Stimulated activated CD8-positive, alpha-beta memory T cell treated with anti-CD3 and anti-CD28 coated beads, Interleukin-15, amount 100 ng/mL, for 24 hours (primary cell): ENCODE measurements at places on chromosomes 7 and 10.

DNA sequence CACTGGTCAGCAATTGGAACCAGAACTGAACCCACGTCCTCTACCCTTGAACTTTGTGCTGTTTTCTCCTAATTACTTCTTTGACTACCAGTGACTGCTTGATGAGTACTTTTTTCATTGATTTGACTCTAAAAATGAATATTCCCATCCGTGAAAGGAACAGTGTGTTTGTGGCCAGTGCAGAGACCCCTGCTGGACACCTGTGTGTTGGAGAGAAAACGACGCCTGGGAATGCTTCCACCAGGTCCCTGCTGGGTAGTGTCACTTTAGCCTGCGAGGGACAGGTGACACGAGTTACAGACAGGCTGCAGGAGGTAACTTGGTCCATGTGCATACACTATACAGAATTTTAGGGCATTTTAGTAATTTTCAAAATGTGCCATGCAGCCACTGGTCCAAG is 6.8 kb upstream of the GJD4 start:
- DNase-seq: no peak

- DNase-seq: no peak
Observed at GRCh38 chr7:26307226-26307625, 15.6 kb downstream of the SNX10 start.

DNA sequence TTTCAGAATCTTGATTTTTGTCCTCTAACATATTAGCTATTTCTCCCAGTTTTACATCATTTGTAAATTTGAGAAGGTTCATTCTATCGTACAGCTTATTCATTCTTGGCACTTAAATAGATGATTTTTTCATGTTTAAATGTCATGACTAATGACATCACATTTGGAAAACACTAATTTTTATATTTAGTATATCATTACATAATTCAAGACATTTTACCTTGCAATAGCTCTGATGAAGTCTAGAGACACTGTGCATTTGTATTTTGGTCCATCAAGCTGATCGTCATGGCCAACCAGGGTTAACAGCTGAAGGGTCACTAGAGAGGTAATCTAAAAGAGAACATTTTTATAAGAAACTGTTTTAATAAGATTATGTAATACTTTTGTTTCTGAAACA is 71.3 kb downstream of the ORC5 start:
- no peak for DNase-seq

- DNase-seq: no peak
Observed at GRCh38 chr10:124497196-124497881, 35.7 kb downstream of the LHPP start.
